DMS 273 treated with DMSO at 0.1 percent for 48 hours (cell line): ENCODE measurements at places on chromosomes 12 and 14.

GRCh38 chr12:46160101-46160980 is 108.5 kb downstream of the SLC38A1 start:
- peak; percentile 67 for DNase-seq

- DNase-seq: no peak
Measured at GRCh38 chr12:32566663-32567295, 112.3 kb upstream of the DNM1L start.

- no peak for DNase-seq
Measured at GRCh38 chr12:75809746-75810145, 221.8 kb downstream of the PHLDA1 start.

DNA sequence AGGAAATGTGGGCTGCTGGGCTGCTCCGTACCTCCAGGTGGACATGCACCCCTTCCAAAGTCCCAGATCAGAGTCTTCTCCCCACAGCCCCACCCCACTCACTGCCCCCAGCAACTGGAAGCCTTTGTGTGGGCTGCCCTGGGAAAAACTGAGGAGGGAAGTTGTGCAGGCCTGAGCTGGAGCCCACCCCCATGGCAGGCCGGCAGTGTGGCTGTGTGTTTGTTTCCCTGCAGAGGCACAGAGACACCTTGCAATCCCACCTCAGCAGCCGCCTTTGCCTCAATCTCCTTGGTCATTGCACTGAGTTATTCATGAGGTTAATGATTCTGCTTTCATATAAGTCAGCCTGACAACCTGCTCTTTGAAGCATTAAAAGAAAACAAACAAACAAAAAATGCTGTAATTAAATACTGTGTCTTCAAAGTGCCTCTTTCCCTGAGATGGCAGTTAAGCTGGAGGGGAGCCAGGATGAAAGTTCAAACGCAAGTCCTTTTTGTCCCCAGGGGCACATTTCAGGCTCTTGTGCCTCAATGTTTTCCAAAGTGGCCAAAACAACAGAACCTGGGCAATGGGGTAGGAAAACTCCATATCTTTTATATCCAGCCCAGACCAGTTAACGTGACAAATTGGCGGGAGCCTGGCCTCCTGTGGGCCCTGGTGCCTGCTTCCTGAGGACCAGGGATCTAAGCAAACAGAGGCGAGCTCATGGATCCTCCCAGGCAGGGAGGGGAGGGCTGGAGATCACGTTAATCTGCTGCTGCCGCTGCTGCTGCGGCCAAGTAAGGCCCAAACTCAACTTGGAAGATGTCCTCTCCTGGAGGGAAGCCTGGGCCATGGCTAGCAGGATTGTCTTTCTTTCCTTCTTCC is 51.9 kb upstream of the TSPAN11 start:
- DNase-seq: no peak

GRCh38 chr12:19483727-19484126 is 44.4 kb downstream of the AEBP2 start:
- no peak for DNase-seq

GRCh38 chr12:121943926-121944325 is 25.5 kb downstream of the CFAP251 start:
- DNase-seq: no peak

DNA sequence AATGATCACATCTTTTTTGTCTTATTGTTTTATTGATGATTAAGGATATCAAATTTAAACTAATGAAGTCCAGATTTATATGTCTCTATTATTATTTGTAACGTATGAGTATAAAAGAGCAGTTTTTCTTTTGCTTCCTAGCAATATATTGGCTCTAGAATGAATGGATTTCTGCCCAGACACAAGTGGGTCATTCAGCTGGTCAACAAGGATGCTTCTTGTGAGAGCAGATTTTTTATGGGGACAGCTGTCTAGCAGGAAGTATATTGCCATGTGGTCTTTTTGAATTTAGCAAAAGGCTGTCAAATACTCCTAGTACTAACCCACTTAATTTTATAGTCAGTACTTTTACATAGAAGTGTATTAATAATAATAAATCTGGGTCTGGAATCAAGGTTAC is 1071.1 kb upstream of the FLRT2 start:
- DNase-seq: no peak

DNA sequence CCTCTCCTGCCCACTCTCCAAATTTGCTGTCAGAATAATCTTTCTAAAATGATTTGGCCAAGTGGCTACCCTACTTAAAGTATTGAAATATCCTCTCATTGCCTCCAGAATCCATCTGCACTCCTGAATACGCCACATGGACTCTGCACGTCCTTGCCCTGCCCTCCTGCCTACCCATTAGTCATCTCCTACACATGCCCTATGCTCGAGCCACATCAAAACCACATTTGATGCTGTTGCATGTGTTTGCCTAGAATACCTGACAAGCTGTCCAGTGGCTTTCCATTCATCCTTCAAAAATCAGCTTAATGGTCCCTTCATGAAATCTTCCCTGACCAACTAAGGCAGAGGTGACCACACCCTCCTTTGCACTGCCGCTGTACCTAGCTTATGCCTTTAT is 17.0 kb downstream of the VCPKMT start:
- DNase-seq: no peak

DNA sequence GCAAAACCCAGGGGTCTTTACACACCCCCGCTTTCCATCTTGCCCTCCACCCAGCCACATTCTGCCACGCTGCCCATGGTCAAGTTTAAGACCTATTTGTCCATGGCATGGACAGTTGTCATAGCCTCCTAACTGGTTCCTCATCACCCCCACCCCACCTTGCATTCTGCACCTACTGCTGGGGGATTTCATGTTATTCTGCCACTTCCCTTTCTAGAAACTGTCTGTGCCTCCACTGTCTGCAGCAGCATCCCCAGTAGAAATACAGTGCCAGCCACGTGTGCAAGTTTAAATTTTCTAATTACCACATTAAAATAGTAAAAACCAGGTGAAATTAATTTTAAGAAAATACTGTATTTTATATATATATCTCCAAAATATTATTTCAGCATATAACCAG is 63.2 kb downstream of the WDR20 start:
- no peak for DNase-seq

- DNase-seq: no peak
Measured at GRCh38 chr12:68247785-68248184, 5.6 kb downstream of the IL22 start.

DNA sequence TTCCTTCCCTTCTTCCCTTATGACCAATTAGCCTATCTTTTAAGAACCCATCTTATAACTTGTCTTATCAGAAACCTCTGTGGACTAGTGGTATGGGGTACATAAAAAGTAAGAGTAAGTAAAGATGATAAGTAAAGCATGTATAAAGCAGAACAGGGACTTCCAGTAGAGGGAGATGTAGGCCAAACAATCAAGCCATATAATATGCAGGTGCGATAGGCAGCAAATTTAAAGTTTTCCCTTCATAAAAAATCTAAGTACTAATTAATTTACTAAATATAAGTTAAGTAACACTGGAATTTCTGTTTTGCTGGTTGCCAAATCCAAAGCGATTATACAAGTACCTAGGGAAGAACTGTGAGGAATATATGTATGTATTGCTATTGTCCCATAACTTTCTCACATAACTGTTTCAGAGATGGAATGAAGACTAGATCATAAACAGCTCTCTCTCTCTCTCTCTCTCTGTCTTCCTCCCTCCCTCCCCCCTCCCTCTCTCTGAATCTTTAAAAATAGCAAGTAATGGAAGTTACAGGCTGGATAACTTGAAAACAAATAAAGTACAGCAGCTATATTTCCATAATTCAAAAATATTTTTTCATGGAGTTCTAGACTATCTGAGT is 25.7 kb downstream of the METTL25 start:
- DNase-seq: no peak

GRCh38 chr12:110582276-110583136 is 612 bp downstream of the PPTC7 start:
- no peak for DNase-seq

DNA sequence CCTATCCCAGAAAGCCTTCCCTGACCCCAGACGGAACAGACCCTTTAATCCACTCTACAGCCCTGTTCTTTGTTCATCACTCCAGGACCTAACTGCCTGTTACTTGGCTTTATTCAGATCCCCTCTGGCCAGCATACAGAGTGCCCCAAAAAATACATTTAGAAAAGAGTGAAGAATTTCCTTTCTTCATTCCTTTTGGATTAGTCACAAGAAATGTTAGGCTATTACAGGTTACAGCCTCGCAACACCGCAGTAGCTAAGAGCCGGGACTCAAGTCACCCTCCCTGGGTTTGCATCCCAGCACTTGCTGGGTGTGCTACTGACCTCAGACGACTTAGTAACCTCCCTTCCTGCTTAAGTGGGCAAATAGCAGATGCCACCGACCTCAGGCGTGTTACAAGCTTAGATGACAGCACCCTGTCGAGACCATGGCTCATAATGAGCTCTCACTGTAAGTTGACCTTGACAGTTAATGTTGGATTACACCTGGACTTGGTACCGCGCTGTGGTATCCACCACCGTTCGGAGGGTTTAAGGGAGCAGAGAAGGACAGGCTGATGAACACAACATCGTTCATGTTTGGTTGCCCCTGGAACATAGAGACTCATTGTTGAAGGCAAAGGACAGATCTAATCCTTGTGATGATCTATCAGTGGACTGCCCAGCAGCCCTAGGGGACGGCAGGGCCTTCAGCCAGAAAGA is 12.9 kb downstream of the GLRX5 start:
- DNase-seq: no peak

DNA sequence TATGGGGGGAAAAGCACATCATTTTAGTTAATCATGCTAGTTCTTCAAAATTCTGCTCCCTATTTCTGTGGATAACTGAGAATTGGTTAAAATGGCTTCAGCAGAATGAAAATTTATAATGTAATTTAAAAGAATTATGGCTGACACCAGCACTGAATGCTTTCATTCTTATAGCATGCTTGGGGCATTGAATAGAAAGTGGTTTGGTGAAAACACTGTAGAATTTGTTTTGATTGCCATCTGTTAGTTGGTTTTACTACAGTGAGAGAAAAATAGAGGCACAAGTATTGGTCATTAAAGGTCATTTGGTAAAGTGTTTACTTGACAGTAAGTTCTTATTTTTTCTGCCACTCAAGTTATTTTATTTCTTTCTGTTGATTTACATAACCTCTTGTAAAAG is 70.8 kb downstream of the PRORP start:
- no peak for DNase-seq

DNA sequence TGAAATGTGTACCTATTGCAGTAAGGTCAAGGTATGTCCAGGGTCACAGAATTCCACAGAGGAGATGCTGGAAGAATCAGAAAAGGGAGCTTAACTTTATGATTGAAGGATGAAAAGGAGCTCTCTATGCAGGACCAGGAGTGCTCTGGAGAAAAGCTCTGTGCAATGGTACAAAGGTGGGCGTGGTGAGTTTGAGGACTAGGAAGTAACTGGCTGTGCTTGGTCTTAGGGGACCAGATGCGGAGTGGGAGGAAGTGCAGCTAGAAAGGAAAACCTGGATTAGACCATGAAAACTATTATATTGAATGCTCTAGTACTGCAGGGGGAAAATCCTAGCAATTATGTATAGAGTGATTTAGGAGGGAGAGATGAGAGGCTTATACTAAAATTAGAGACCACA is 56.8 kb downstream of the BTG1 start:
- no peak for DNase-seq

- no peak for DNase-seq
Measured at GRCh38 chr12:53567961-53568808, 58.0 kb downstream of the ATF7 start.

GRCh38 chr12:47757840-47758583 is 668 bp downstream of the RAPGEF3 start:
- DNase-seq: no peak

GRCh38 chr14:65791191-65791981 is 378.9 kb downstream of the FUT8 start:
- DNase-seq: no peak

GRCh38 chr12:126219139-126219538 is 1153.9 kb downstream of the AACS start:
- DNase-seq: no peak

GRCh38 chr12:96194576-96194889 is 358 bp downstream of the ELK3 start:
- DNase-seq: no peak

GRCh38 chr12:102957339-102958050 is at the start of gene ASCL1:
Gene ASCL1, plus strand, starts transcription at chr12:102957674. Its CDS starts 571 bp downstream, at chr12:102958245.
- DNase-seq: peak; percentile 1

GRCh38 chr14:63923422-63923752 is 70.6 kb downstream of the SYNE2 start:
- no peak for DNase-seq

- DNase-seq: no peak
Measured at GRCh38 chr12:96846293-96846692, 60.8 kb upstream of the NEDD1 start.

GRCh38 chr12:3148366-3149000 is 71.3 kb downstream of the TSPAN9 start:
- DNase-seq: no peak

DNA sequence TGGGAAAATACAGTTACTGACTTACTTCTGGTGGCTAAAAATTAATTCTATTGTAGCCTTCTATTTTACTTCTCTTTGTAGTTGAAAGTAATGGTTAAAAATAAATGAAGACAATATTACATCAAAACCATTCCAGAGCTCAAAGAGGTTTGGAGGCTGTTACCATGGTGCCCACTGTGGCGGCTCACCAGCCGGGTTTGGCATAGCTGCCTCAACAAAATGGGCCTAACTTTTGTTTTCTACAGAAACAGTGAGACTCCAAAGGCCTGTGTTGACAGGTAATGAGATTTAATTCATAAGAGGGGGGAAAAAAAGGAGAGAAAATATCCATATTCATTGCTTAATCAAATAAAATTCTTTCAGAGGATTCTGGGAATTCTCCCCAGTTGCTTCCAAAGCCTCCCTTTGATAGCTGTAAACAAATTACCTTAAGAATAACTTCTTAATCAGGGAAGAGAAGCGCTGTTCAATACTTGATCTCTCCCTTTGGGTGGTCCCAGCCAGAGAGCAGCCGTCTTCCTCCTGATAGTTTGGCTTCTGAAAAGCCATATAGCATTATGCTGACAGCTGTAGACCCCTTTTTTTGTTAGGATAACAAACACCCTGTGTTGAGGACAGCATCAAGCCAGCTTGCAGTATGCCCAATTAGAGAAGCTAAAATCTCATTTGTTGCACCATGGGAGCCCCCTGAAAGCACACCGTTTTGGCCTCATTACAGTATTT is 266.8 kb downstream of the NEDD1 start:
- no peak for DNase-seq

- DNase-seq: no peak
Measured at GRCh38 chr14:92880851-92881250, 42.1 kb upstream of the CHGA start.

DNA sequence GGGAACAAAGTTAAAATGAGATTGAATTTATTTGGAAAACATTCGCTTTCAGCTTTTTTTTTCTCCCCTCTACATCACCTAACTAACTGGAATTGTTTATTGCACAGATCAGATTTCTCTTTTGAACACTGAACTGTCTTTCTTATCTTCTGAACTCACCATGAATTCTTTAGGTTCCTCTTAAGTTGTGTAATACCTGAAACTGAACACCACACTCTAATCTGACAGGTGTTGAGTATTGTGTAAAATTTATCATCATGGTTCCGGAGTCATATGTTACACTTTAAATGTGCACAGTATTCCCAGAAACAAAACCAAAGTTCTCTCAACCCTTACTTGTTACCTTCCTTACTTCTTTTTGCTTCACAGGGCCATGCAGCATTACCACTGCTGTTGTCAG is 66.8 kb downstream of the TGFB3 start:
- DNase-seq: no peak

GRCh38 chr14:98290596-98290995 is 981.4 kb downstream of the BCL11B start:
- no peak for DNase-seq
